ENCODE measurements at places on chromosomes 13 and 19.

GRCh38 chr13:33352526-33352925 is 67.0 kb upstream of the STARD13 start:
- DNase-seq, result no peak

DNA sequence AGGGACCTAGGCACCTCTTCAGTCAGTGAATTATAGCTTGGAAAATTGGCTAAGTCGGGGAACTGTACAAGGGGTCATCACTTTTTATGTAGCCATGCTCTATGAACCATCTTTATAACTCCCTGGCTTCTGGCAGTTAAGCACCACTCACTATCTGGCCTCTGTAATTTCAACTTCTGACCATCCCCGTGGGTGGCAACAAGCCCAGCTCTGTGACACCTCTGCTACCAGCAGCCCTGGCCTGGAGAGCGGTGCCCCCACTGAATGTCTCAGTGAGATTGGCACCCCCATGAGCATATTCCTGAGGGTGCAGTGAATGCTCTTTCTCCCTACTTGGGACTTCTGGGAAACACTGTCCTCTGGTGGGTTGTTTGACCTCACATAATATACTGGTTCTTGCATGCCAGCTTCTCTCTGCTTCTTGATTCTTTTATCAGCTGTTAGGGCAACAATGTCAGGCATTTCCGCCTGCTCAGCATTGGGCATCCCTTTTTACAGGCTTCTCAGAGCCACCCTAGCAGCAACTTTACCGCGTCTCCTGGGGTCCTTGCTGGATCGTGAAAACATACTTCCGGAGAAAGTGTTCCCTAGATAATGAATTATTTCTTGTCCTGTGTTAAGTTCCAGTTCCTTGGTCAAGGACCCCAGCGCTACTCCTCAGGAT is 10.4 kb downstream of the KL start:
- DNase-seq, result no peak

GRCh38 chr13:80584306-80584705 is 243.4 kb upstream of the SPRY2 start:
- DNase-seq, result no peak

DNA sequence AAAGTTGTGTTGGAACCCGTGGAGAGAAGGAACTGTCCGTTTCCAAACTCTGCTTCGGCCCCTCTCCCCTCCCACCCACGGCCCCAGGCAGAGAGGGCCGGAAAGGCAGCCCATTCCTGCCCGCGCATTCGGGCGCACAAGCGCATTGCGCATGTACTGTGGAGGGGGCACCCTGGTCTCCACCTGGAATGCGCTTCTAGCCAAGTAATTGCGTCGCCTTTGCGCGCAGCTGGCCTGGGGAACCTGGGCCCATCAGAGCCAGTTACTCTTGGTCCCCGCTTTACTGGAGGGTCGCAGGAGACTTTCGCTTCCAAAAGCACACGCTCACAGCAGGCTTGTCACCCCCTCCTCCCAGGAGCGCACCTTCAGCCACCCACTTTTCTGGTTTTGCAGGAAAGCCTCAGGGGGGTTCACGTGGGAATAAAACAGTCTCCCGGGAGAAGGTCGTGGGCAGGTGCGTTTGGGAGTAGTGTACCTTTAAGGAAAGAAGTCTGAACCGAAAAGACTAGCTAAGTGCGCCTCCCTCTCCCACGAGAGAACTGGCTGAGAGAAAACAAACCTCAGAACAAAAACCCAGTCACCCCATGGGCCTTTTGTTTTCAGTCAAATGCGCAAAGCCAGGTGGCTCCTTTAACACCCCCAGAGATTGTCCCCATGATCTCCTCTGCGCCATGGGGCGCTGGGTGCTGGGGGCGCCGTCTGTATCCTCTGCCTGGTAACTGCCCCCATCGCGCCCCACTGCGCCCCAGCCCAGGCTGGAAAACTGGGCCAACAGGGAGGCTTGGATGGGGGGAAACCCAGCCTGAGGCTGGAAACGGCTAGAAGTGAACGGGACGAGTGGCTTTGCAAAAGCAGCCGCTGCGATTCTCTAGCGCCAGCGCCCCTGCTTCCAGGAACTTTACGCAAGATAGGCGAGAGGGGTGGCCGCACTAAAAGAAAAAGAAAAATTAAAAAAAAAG is 28.5 kb downstream of the GSX1 start:
- DNase-seq, result no peak

- no peak for DNase-seq
Observed at GRCh38 chr13:32408296-32409000, 19.5 kb downstream of the N4BP2L1 start.

DNA sequence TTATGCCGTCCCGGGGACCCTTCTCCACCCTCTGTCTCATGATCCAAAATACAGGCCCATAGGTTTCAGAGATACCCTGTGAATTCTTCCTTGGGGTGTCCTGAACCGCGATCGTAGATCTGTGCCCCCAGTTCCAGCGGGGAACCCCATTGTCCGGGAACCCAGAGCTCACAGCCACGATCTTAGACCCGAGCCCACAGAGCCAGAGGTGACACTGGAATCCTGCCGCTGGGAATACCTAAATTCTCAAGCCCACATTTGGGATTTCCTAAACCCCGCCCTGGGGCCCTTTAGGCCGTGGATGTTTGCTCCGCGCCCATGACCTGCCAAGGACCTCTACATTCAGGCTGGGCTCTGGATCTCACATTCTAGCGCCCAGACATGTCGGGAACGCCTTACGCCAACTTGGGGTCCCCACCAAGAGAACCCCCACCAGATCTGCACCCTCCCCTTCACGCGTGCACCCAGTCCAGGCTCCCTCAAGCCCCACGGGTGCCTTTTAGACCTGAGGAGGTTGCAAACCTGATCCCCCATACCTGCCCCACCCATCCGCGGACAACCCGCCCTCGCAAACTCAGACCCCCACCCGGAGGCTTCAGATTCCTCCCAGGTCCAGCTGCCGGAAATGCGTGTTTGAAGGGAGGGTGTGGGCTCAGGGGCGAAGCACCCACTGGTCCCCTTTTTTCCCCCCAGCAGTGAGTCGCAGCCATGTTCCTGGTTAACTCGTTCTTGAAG is 605 bp downstream of the CAPNS1 start:
- peak; percentile 42 for DNase-seq

GRCh38 chr13:41608839-41609177 is 151.5 kb downstream of the RGCC start:
- no peak for DNase-seq

GRCh38 chr19:30873691-30874090 is 475.5 kb downstream of the TSHZ3 start:
- no peak for DNase-seq

DNA sequence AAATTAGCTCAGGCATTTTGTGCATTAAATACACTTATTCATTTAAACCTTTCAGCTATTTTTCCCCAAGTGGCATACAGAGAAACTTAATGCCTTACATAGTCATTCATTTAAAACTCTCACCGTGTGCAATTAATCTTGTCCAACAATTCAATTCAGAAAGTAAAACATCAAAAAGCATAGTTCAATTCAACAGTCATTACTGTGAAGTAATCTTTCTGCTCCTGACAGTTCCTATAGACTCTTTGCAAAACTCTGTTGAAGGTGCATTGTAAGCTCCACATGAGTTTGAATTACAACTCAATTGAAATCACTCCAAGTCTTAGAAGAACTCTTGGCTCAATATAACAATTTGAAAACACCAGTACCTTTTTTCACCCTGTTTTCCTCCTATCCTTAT is 228.3 kb downstream of the DACH1 start:
- DNase-seq, result no peak

GRCh38 chr19:49746206-49746958 is 16.7 kb downstream of the TSKS start:
- peak; percentile 7 for DNase-seq

- DNase-seq, result no peak
Observed at GRCh38 chr13:106213028-106213757, 322.3 kb downstream of the EFNB2 start.

DNA sequence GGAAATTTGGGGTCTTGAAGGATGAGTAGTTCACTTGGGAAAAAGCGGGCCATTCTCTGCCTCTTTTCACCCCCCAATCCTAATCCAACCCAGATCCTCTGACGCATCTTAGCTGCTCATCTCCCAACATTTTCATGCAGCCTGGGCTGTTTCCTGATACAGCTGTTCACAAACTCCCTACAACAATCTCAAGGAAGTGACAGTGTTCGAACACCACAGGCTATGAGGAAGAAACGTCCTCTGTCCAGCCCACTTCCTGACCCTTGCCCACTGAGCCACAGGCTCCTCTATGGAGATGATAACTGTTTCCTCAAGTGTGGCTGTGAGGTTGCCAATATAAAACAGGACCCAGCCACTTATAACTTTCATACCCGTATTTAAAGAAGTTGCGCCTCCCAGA is 16.2 kb downstream of the LMTK3 start:
- no peak for DNase-seq

DNA sequence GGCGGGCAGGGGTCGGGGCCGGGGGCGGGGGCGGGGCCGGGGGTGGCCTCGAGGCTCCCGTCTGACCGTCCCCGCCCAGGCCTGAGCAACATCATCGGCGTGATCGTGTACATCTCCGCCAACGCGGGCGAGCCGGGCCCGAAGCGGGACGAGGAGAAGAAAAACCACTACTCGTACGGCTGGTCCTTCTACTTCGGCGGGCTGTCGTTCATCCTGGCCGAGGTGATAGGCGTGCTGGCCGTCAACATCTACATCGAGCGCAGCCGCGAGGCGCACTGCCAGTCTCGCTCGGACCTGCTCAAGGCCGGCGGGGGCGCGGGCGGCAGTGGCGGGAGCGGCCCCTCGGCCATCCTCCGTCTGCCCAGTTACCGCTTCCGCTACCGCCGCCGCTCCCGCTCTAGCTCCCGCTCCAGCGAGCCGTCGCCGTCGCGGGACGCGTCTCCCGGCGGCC is 9.4 kb upstream of the CACNG6 start:
- DNase-seq, result no peak

- no peak for DNase-seq
Observed at GRCh38 chr19:38640368-38640767, 7.1 kb upstream of the ACTN4 start.

DNA sequence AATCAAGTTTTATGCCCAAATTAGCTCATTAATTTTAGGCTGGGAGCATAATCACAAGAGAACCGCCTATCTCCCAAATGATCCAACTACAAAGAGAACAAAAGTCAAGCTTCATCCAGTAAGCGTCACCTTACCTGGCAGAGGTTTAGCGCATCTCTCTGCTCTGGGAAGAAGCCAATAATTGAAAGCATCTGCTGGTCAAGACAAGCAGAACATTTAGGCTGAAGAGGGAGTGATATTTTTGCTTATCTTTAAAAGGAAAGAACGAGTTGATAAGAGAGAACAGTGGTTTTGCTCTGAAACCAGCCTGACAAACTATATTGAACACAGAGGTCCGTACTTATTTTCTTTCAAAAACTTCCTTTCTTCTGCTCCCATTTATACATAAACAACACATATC is 242.1 kb downstream of the ENOX1 start:
- no peak for DNase-seq

DNA sequence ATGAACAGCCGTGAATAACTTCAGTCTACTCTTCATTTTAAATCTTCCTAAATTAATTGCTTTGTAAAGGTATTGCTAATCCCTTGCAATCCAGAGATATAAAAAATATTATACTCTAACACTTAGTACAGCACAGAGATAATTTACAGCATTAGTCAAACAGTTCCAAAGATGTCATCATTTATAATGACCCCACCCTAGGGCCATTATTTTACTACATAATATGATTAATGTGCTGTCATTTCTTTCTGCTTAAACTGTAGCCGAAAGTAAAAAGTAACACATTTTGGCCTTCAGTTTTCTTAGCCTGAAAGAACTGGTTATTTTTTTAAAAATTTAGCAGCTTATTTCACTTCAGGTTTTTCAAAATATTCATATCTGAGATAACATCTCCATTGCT is 256.3 kb upstream of the RFC3 start:
- no peak for DNase-seq

DNA sequence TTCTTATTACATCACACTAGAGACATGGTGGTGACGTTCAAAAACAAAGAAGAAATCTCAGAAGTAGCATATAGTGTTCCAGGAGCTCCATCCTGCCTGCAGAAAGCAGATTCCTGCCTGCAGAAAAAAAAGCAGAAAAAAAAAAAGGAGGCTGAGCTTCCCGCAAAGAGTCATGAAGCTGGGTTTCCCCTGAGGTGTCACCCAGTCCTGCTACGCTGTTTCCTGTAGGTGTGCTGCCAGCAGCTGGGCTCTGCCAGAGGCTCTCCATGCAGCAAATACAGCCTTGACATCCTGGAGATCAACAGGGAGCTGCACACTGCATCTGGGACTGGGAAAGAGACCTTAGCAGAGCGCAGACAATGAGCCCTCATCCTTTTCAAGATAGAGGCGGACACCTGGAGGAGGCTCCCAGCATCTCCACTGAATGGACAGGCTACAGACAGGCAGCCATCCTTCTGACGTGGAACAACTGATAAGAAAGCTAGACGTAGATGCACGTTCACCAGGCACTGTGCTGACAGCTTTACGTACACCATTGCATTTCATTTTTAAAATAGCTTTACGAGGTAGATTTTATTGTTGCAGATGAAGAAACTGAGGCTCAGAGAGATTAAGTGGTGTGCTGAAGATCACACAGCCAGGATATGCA is 350.9 kb downstream of the FOXO1 start:
- peak; percentile 34 for DNase-seq

Data from activated CD4-positive, alpha-beta T cell treated with anti-CD3 and anti-CD28 coated beads, Interleukin-2, amount 50 U/mL, for 24 hours (primary cell).